Osteoblast (primary cell): ENCODE measurements at places on chromosomes 7 and 10. TPM values are rescaled to one million over a fixed set of nuclear protein-coding genes. Genes with fewer than 3 reads are reported as not detected.

- H3K36me3 ChIP-seq, result peaks cover 16% of the 10 kb centered on the region
- peak overlapping the region; percentile 50 for H3K27ac ChIP-seq
- H3K27me3 ChIP-seq, result no peaks in the 10 kb centered on the region
- H3K4me1 ChIP-seq, result peaks cover 60% of the 10 kb centered on the region
- peak overlapping the region; percentile 88 for H3K4me3 ChIP-seq
Observed at GRCh38 chr10:102114861-102115618, 5.1 kb downstream of the LDB1 start.

GRCh38 chr10:8049865-8050555 lies 4.5 kb upstream of the GATA3 start:
- peaks cover 96% of the 10 kb centered on the region for H3K27me3 ChIP-seq
- no peak overlapping the region for H3K27ac ChIP-seq
- no peaks in the 10 kb centered on the region for H3K36me3 ChIP-seq
- peak overlapping the region; percentile 13 for H3K4me3 ChIP-seq
- peaks cover 6% of the 10 kb centered on the region for H3K4me1 ChIP-seq

GRCh38 chr10:91077549-91078071 lies 142.9 kb upstream of the PCGF5 start:
- H3K36me3 ChIP-seq, result no peaks in the 10 kb centered on the region
- H3K27me3 ChIP-seq, result peaks cover 8% of the 10 kb centered on the region
- no peak overlapping the region for H3K4me3 ChIP-seq
- H3K27ac ChIP-seq, result no peak overlapping the region

- peaks cover 40% of the 10 kb centered on the region for H3K4me1 ChIP-seq
- H3K36me3 ChIP-seq, result peaks cover 14% of the 10 kb centered on the region
- peak overlapping the region; percentile 78 for H3K4me3 ChIP-seq
- peak overlapping the region; percentile 99 for H3K27ac ChIP-seq
- peak; percentile 99 for DNase-seq
Observed at GRCh38 chr7:1537535-1538412, 7.3 kb downstream of the MAFK start.

GRCh38 chr7:27154369-27154768 lies 2.0 kb upstream of the HOXA3 start:
- peak; percentile 8 for DNase-seq
- H3K36me3 ChIP-seq, result peaks cover 4% of the 10 kb centered on the region
- H3K4me3 ChIP-seq, result no peak overlapping the region
- H3K4me1 ChIP-seq, result peaks cover 36% of the 10 kb centered on the region
- no peak overlapping the region for H3K27ac ChIP-seq
- H3K27me3 ChIP-seq, result no peaks in the 10 kb centered on the region

GRCh38 chr10:109914966-109915365 lies 8.3 kb downstream of the XPNPEP1 start:
- peak; percentile 91 for DNase-seq
- H3K27ac ChIP-seq, result peak overlapping the region; percentile 68
- peaks cover 31% of the 10 kb centered on the region for H3K4me1 ChIP-seq
- H3K27me3 ChIP-seq, result no peaks in the 10 kb centered on the region
- peaks cover 7% of the 10 kb centered on the region for H3K36me3 ChIP-seq
- no peak overlapping the region for H3K4me3 ChIP-seq

DNA sequence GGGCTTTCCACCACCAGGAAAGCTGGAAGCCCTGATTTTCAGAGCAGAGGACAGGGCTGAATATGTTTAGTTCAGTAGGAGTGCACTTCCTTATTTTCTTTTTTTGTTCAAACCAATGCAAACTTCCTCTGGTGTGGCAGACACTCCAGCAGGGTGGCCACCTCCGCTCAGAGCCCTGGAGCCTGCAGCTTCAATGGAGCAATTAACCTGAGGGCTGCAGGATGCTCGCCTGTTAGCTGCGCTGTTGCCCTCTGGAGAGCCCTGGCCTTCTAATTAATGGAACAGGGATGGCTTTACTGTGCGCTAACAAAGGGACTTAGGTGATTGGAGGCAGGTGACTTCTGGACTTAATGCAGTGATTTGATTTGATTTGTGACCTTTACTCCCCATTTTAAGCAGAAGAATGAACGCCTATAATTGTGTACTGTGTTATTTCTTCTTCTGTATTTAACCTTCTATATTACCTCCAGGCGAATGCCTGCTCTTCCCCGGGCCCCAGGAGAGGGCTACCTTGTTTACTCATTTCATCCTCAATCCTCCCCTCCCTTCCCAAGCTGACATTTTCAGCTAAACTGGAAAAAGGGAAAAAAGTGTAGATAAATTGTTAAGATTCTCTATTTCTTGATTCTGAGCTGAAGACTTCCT lies 123.0 kb upstream of the CTBP2 start:
- no peaks in the 10 kb centered on the region for H3K36me3 ChIP-seq
- peaks cover 9% of the 10 kb centered on the region for H3K27me3 ChIP-seq
- no peaks in the 10 kb centered on the region for H3K4me1 ChIP-seq
- DNase-seq, result peak; percentile 41

DNA sequence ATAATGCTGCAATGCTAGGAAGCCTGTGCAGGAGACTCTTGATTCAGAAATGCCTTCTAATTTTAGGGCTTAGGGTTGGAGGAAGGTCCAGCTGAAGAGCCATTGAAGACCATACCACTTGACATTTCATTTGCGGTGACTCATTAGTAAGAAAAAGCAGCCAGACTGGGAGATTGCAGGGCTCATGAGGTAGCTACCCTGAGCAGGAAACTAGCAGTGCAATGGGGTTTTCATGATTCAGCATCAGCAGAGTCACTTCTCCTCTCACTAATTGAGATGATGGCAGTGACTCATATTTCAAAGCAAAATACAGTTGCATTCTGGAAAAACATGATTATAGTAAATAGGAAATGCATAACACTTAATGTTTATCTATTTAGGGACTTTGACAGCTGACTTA lies 434.1 kb downstream of the DNAJB9 start:
- no peak overlapping the region for H3K27ac ChIP-seq
- no peaks in the 10 kb centered on the region for H3K36me3 ChIP-seq
- H3K27me3 ChIP-seq, result no peaks in the 10 kb centered on the region

DNA sequence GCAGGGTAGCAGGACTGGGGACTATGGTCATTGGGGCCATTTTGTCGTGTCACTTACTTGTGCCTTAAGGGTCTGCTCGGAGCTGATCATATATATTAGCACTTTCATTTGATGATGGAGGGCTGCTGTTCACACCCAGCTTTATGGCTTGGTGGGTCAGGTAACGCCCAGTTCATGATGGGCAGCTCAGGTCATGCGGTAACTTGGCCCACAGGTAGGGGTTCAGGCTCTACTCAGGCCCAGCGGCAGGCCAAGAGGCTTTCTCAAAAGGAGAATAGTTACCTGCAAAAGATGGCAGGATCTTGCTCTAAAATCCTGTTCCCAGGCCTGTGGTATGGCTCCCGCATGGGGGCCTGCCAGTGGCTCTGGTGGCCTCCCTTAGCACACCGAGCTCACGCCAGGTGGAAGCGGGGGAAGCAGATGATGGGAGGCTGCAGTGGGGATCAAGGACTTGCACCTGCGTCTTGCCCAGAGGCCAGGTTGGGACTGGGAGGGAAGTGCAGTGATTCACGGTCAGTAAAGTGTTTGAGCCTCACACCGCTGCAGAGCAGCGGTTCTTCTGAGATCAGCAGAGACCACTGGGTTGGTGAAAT lies 109.5 kb downstream of the ADCY1 start:
- no peak overlapping the region for H3K27ac ChIP-seq
- DNase-seq, result no peak
- peaks cover 4% of the 10 kb centered on the region for H3K4me1 ChIP-seq

DNA sequence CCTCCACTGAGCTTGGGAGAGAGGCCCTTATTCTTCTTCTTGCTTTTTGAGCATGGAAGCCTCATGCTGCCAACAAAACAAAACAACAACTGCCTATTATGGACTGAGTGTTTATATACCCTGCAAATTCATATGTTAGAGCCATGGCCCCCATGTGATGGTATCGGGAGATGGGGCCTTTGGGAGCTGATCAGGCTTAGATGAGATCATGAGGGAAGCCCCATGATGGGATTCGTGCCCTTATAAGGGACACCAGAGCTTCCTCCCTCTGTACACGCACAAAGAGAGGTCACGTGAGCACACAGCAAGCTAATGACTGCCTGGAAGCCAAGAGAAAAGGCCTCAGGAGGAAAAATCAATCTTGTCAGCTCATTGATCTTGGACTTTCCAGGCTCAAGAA lies 235.0 kb downstream of the FANK1 start:
- no peak overlapping the region for H3K4me3 ChIP-seq
- no peaks in the 10 kb centered on the region for H3K27me3 ChIP-seq
- H3K4me1 ChIP-seq, result peaks cover 25% of the 10 kb centered on the region
- H3K36me3 ChIP-seq, result peaks cover 62% of the 10 kb centered on the region

- no peak for DNase-seq
- no peaks in the 10 kb centered on the region for H3K36me3 ChIP-seq
- no peaks in the 10 kb centered on the region for H3K27me3 ChIP-seq
- no peak overlapping the region for H3K27ac ChIP-seq
- H3K4me3 ChIP-seq, result no peak overlapping the region
Observed at GRCh38 chr10:116779076-116779687, 36.8 kb upstream of the HSPA12A start.

DNA sequence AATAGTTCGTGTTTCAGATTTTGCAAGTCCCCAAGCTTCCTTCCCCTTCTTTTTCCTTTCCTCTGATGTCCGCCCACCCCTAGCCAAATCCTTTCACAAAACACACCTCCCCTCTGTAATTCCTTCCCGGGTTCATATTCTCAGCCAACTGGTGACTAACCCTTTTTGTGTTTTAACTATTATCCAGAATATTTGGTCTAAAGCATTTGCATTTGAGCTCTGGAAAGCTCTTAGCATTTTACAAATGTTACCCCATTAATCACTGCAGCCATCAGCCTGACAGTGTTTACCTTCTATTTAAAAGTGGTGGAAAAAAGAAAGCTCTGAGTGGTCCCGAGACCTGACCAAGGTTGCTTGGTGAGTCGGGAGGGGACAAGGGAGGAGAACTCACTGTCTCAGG lies 139.0 kb downstream of the CREB5 start:
- no peaks in the 10 kb centered on the region for H3K27me3 ChIP-seq
- DNase-seq, result no peak
- no peaks in the 10 kb centered on the region for H3K4me1 ChIP-seq
- no peak overlapping the region for H3K4me3 ChIP-seq

DNA sequence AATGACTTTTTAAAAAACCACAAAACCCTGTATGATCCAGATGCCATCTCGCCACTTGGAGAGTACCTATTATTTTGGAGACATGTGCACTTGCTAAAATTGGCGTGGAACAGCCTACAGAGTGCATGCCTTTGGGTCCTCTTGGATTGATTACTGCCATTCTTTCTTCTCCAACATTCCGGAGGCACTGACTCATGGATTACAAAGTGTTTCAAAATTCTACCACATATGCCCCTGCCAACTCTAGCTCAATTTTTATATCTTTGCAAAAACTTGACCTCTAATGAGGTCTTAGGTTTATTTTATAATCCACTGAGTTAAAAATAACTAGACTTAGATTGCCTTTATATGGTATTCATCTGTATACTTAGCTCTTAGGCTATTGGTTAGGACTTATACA lies 55.8 kb upstream of the KIF5B start:
- H3K4me3 ChIP-seq, result no peak overlapping the region
- peaks cover 12% of the 10 kb centered on the region for H3K4me1 ChIP-seq
- DNase-seq, result peak; percentile 87

GRCh38 chr7:32943252-32944030 lies 13.8 kb upstream of the FKBP9 start:
- DNase-seq, result peak; percentile 2
- no peak overlapping the region for H3K27ac ChIP-seq
- H3K27me3 ChIP-seq, result no peaks in the 10 kb centered on the region
- peak overlapping the region; percentile 89 for H3K4me3 ChIP-seq
- peaks cover 7% of the 10 kb centered on the region for H3K4me1 ChIP-seq

- no peaks in the 10 kb centered on the region for H3K4me1 ChIP-seq
- H3K4me3 ChIP-seq, result no peak overlapping the region
- peak; percentile 58 for DNase-seq
- H3K27me3 ChIP-seq, result no peaks in the 10 kb centered on the region
- no peaks in the 10 kb centered on the region for H3K36me3 ChIP-seq
Observed at GRCh38 chr7:159118197-159118595, 26.5 kb downstream of the VIPR2 start.

DNA sequence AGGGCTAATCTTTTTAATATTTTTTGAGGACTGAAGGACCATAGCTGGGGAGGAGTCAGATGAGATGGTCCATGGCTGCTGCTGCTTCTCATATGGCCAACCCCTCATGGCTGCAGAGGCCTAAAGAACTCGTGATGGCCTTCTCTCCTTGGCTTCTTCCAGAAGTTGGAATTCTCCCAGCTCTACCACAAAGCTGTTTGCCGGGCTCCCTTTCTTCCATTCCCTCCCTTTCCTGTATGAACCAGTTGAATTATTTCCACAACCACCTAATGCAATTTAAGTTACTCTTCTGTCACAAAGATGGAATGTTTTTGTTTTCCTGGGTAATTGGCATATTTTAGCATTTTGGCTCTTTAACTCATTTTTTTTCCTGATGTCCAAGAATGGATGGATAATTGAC lies 80.7 kb downstream of the PHTF2 start:
- no peak overlapping the region for H3K4me3 ChIP-seq
- H3K27ac ChIP-seq, result no peak overlapping the region
- H3K4me1 ChIP-seq, result peaks cover 1% of the 10 kb centered on the region
- H3K27me3 ChIP-seq, result no peaks in the 10 kb centered on the region
- no peaks in the 10 kb centered on the region for H3K36me3 ChIP-seq

DNA sequence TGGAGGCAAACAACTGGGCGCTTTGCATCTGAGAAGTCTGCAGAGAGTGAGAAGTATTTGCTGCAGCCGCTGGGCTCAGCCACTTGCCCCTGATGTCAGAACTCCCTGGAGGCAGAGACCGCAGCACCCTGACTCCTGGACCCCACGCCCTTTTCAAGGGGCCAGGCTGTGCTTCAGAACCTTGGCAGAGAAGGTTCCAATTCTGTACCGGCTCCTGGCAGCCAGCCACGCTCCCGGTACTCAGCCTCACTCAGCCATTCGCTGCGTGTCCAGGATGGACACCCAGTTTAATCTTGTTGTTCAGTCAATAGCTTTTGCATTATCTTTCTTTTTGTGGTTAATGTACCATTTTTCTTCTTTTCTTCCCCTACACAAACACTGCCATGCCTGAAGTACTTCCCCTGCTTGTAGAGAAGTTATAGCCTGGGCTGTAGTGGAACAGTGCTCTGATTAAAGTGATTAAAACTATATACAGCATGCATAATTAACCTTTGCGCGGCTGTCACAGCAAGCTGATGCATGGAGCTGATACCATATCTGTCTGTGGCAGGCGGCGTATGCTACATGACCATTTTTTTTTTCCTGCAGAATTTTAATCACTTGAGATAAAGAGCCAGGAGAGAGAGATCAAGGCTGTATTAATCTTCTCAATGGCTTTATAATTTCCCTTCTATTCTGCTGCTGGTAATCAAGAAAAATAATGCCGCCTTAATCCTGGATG lies 578.5 kb downstream of the SDK1 start:
- H3K36me3 ChIP-seq, result no peaks in the 10 kb centered on the region
- no peaks in the 10 kb centered on the region for H3K27me3 ChIP-seq
- H3K4me3 ChIP-seq, result no peak overlapping the region
- H3K4me1 ChIP-seq, result no peaks in the 10 kb centered on the region

The GNGT1 gene
- not detected in 2 replicates for total RNA-seq

The PILRA gene
- 0.36 and 0.59 TPM in 2 replicates for total RNA-seq

The HTR7 gene
- 9.8 and 12.4 TPM in 2 replicates for total RNA-seq

The LLCFC1 gene
- total RNA-seq, result not detected in 2 replicates

The ACTL6B gene
- total RNA-seq, result not detected in 2 replicates

The SPDYE9 gene
- total RNA-seq, result not detected in 2 replicates

The TDRD1 gene
- 0.59 and 0.72 TPM in 2 replicates for total RNA-seq
